Omental fat pad (tissue), 4 donors: ENCODE measurements at places on chromosomes 12 and 14.

DNA sequence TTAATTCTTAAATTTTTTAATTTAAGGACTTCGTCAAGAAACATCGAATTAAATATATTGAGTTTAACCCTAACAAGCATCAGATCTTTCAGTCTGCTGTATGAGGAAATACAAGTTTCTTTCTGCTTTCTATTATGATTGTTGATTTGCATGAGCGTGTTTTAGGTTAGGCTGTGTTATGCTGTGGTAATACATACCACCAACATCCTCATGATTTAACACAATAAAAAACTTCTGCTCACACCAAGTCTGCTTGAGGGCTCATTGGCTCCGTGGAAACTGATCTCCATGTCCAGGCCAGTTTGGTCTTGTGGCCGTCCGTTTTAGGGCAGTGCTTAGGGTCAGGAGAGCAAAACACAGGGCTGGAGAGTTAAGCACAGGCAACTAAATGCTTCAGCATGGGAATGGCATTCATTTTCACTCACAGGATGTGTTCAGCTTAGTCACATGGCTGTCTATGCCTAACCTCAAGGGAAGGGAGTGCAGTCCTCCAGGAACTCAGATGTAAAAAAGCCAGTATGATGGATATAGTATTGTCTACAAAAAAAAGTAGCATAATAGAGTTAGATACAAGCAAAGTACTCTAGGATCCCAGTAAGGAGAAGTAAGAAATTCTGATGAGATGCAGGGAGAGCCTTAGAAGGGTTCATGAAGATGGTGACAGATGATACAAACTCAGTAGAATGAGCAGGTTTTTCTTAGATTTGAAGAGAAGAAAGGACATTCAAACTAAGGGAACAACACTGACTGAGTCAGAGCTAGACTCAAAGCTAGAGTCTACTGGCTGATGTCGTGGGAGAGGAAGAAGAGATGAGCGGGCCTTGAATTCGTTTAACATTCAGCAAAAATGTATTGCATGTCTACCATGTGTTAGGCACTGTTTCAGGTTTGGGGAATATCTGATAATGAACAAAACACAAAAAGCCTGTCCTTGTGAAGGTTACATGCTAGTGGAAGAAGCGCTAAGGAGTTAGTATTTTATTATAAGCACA lies 16.3 kb downstream of the MARK3 start:
- DNase-seq: no peak

- DNase-seq: no peak
Observed at GRCh38 chr14:79294499-79294898, 916.8 kb downstream of the DIO2 start.

DNA sequence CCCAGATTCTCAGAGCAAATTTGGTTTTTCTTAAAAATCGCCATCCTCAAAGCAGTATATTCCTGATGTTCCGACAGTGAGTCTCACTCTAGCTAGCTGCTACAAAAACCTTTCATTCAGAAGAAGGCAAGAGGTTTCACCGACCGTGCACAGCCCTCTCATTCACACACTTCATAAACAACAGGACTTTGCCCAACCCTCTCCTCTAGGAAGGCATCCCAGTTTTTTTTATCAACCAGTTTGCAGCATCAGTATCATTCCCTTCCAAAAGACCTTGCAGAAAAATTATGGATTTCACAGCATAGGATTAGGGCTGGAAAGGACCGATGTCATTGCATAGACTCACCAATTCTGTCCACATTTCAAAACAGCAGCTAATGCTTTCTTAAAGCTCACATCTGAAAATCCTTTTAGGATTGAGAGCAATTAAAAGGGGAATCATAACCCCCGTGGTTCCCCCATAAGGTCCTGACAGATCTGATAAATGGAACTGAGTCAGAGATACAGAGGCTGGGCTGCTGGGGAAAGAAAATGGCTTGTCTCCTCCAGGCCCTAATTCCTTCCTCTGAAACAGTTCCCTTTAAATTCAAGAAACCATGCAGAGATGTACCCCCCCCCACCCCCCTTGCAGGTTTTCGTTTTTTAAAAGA lies 597 bp downstream of the SVOP start:
- no peak for DNase-seq

- DNase-seq: no peak
Observed at GRCh38 chr14:104274806-104275205, 136.4 kb downstream of the KIF26A start.

GRCh38 chr14:82126006-82126405 lies 592.4 kb upstream of the SEL1L start:
- DNase-seq: no peak

DNA sequence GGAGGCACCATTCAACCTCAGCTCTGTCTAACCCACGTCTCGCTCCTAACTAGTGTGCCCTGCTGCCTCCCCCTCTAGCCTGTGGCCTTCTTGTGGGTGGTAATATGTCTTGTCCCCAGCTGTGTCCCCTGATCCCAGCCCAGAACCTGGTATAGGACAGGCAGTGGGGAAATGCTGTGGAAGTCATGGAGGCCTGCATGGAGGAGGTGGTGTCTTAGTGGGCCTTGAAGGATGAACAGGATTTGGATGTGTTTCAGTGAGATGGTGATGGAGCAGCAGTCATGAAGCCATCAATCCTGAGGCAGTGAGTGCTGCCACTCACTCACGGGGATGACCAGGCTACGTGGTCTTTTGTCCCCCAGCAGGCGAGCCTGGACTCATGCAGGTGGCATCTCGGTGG lies 13.4 kb downstream of the PLBD2 start:
- DNase-seq: no peak

DNA sequence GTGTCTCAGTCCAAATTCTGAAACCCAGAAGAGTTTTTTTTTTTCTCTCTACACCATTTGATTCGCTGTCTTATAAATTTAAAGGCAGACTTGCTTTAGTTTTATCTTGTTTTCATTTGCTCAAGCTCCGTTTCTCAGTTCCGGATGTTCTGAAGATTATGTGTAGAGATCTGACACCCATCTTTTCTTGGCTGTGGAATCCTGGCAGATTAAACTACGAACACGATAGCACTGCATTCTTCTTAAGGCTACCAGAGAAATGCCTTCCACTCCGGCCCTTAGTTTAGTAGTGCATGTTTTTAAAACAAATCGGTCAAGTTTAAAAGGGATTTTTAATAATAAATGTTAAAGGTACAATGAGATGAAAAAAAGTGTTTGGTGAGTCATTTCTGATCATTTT lies 106.4 kb downstream of the LMO3 start:
- DNase-seq: no peak

DNA sequence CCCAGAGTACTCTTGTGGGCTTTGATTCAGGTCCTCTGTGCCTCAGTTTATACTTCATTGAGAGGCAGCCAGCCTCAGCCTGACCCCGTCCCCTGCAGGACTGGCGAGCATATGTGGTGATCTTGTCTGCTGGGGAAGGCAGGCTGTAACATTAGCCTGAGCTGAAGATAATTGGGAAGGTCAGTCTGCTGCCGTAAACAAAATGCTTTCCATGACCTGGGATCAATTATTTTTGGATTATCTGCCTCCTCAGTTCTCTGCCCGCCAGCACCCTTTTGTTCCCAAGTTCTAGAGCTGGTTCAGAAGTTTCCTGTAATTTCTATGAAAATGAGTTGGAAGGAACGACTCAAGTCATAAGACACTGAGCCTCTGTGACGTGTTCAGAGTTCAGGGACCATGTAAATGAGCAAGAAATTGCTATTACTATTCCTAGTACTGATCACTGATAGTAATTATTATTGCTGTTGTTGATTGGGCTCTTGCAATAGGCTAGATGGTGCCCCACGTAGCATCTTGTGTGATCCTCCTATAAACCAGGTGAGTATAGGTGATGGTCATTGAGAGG lies 4.5 kb downstream of the ORAI1 start:
- DNase-seq: no peak

DNA sequence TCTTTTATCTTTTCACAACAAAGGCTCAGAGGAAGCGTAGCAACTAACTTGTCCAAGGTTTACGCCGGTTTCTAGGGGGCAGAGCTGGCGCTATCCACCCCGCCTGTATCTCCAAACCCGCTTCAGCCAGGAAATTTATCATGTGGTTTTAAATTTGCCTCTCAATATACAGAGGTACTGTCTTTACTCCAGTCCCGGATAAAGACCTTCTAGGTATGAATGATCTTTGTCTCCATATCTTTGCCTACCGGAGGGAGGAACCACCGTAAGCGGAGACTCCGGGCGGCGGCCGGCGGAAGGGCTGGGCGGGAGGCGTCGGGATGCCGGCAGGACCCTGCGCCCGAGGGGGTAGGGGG lies 693 bp upstream of the RIMKLB start:
- no peak for DNase-seq

GRCh38 chr12:110344657-110345056 lies 58.9 kb downstream of the ANAPC7 start:
- no peak for DNase-seq

GRCh38 chr12:48925304-48926011 lies at the start of gene FKBP11:
TSS of gene FKBP11 (minus strand) at chr12:48925492. CDS start at chr12:48925428, 64 bp downstream.
- peak; percentile 46 for DNase-seq

DNA sequence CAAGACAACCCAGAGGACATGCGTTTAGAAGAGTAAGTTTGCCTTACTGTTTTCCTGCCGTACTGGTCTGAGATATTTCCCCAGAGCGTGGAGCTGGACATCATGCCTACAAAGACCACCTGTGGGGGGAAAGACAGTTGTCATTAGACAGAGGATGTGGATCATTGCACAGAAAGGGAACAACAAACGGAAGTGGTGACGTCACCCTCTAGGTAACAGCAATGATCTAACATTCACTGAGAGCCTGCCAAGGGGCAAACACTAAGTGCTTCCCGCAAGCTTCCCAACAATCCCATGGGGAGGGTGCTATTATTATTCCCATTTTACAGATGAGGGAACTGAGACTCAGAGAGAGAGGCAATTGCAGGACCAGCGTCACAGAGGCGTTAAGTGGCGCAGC lies 48.5 kb downstream of the SVOP start:
- no peak for DNase-seq

DNA sequence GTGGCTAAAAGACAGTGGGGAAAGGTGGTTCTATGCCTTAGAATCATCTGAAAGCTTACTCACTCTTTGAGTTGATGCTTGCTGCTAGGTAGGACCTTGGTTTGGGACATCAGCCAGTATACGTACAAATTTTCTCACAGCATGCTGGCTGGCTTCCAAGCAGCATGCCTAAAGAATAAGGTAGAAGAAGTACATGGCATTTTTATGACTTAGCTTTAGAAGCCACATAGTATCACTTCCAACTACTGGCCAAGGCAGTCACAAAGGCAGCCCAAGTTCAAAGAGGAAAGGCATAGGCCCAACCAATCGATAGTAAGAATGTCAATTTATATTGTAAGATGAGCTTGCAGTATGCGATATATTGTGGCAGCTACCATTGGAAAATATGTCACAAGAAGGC lies 284.2 kb upstream of the CAND1 start:
- no peak for DNase-seq

DNA sequence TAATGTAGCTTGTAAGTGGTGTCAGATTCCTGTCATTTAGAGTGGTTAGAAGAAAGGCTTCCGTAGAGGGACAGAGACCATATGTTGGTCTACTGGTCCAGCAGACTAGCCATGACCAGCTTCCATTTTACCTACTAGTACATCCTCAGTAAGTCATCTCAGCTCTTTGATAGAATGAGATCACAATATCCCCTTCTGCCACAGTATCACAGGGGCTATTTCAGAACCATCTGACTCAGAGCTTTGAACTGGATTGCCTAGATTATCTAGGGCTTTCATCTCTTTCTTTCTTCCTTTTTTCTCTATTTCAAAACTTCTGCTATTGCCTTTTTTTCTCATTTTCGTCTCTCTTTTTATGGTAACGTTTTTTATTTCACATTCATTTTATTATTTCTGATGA lies 4.7 kb downstream of the ZDHHC17 start:
- no peak for DNase-seq

- DNase-seq: peak; percentile 23
Observed at GRCh38 chr14:78448164-78449094, 278.3 kb downstream of the NRXN3 start.

- no peak for DNase-seq
Observed at GRCh38 chr14:64992328-64992885, 5.7 kb downstream of the FNTB start.

DNA sequence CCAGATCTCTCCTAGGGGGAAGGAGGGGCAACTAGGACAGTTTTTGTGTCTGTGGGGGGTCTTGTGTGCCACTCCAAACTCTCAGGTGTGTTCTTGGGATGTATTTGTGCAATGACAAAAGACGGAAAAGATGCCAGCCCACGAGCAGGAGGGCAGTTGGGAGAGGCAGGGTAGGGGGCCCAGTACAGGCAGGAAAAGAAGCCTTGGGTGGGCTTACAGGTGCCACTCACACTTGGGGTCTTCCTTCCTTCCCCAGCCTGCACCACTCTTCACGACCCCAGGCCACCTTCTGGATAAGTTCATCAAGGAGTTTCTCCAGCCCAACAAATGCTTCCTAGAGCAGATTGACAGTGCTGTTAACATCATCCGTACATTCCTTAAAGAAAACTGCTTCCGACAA lies 24.4 kb downstream of the OAS2 start:
- DNase-seq: no peak

DNA sequence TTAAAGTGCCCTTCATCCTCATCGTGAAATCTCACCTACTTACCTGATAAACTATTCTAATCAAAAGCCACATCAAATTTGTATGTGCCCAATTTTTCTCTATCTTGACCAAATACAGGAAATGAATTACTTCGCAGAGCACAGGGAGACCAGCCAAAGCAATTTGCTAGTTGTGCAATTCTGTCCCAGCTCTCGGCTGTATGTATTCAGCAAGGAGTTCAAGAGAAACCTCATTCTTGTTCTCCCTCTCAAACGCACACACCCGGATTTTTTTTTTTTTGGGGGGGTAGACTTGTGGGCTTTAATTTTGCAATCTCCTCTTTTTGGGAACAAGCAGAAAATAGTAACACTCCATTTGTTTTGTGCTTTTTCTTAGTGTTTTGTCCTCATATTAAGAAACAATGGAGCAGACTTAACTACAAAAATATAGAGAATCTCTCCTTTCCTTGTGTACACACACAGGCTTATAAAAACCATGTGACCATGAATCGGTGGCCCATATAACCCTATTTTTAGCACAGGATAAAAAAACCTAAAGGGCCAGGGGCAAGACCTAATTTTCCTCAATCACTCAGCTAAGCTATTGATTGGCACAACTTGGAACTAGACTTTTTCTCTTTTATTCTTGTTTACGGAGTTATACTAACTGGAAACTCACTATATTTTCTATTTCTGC lies 64.2 kb downstream of the MBIP start:
- DNase-seq: no peak

DNA sequence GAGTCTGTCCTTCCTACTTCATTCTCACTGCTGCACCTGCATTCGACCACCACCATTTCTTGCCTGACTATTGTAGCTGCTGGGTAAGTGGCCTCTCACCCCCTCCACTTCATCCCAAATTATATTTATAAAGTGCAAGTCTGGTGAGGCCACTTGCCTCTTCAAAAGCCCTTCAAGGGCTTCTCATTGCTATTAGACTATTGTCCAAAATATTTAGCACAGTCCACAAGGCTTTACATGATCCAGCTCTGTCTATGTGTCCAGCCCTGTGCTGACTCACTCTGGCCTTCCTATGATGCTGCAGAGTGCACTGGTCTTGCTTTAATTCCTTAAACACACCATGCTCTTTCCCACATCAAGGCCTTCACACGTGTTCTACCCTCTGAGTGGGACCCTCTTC lies 46.0 kb downstream of the PAH start:
- no peak for DNase-seq
